AML-193 (cell line): ENCODE measurements at places on chromosomes 3 and 15.

DNA sequence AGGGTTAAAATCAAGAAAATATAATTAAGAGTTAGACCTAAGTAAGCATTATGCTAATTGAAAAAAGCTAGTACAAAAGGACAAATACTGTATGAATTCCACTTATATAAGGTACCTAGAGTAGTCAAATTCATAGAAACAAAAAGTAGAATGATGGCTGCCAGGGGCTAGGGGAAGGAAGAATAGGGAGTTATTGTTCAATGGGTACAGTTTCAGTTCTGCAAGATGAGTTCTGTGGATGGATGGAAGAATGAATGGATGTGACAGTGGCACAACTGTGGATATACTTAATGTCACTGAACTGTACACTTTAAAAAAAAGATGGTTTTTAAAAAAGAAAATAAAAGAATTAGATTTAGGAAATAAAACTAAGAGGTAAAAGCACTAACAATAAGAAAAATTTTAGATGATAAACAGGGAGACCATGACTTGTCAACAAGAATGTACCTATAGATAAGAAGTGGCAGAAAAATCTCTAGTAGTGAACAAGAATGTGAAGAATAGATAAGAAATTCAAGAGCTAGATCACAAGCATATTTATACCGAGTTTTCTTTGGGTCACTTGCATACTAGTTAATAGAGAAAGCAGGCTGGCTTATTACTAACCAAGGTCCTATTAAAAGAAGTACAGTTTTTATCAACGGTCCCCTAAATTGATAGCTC, 5.5 kb downstream of the IFT80 start:
- no peak for DNase-seq

- no peak for DNase-seq
These were observed 291.0 kb upstream of the EPHA3 start for GRCh38 chr3:88816445-88816844.

DNA sequence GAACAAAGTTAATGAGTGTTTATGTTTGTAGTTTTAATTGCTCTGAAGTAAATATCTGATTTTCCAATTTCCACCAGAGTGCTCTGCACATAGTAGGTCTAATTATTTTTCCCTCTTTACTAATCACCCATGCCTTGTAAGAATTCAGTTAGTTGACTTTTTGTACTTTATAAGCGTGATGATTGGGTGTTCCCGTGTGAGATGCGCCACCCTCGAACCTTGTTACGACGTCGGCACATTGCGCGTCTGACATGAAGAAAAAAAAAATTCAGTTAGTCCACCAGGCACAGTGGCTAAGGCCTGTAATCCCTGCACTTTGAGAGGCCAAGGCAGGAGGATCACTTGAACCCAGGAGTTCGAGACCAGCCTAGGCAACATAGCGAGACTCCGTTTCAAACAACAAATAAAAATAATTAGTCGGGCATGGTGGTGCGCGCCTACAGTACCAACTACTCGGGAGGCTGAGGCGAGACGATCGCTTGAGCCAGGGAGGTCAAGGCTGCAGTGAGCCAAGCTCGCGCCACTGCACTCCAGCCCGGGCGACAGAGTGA, 507 bp upstream of the VHL start:
- DNase-seq, result no peak

DNA sequence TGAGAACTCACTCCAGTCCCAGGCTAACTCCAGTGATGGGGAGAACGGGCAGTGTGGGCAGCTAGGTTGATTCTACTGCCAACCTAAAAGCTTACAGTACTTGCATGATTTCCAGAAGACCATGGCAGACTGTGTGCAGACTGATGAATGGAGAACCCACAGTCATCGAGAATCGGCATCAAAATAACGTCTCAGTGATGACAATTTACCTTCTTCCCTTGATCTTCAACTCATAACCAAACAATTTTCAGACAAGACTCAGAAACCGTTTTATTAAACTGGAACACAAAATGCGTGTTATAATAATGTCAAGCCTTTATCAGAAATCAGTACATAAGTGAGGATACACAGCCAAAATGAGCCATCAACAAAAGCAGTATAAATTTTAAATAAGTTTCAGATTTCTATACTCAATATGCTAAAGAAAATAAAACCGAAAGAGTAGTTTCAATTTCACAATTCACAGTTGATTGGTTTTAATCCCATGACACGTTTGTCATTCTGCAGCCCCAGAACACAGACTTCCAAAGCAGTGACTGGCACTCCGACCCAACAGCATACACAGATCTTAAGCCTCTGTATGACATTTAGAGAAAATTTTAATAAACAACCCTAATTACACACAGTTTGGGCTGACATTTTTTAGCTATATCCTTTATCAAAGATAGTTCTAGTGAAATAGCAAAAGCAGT, 54.5 kb downstream of the ZMAT3 start:
- no peak for DNase-seq

GRCh38 chr3:69423463-69424155, 37.7 kb upstream of the FRMD4B start:
- DNase-seq, result no peak

GRCh38 chr15:55407498-55408011, 604 bp downstream of the CCPG1 start:
- DNase-seq, result no peak

DNA sequence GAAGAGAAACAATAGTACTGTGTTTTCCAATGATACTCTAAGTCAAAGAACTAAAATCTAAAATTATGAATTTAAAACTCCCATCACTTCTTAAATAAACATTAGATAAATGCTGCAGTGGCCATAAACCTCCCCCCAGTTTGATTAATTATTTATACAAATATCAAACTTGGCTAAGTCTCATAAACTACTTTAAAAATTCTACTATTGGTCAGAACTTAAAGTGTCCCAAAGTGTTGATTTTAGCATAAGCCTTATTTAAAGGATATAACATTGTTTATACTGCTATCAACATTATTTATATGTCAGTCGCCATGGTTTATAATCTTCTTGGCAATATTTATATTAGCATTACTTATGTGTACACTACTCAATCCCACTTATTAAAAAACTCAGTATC, 132.4 kb downstream of the SCAPER start:
- DNase-seq, result no peak

GRCh38 chr15:89090791-89091626, 2.8 kb downstream of the ABHD2 start:
- DNase-seq, result peak; percentile 84

- DNase-seq, result no peak
These were observed 3.8 kb downstream of the STT3B start for GRCh38 chr3:31536497-31536896.

DNA sequence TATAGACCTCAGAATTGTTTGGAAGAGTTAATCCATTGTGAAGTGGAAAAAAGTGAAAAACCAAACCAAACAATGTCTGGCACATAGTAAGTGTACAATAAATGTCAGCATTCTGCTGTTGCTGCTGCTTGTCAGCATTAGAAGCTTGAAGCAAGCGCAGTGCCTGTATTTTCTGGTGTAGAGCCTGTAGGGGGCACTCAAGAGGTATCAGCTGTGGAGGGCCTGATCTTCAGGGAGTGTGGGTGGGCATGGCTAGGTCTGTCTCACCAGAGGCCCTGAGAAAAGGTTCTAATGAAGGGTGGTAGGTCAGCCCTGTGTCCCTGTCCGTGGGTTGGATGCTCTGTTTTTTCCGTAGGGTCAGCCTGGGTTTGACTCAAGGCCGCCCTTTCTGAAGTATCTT, 3.6 kb downstream of the ADAMTSL3 start:
- DNase-seq, result no peak
